PC-3 (cell line): ENCODE measurements at places on chromosomes 13 and 19.

- no peaks in the 10 kb centered on the region for H3K4me1 ChIP-seq
- H3K27ac ChIP-seq = no peak overlapping the region
- DNase-seq = no peak
- peaks cover 88% of the 10 kb centered on the region for H3K36me3 ChIP-seq
- H3K4me3 ChIP-seq = no peak overlapping the region
Observed at GRCh38 chr19:14408491-14409145, 10.5 kb downstream of the DDX39A start.

- DNase-seq = no peak
- H3K27me3 ChIP-seq = peaks cover 70% of the 10 kb centered on the region
- H3K4me3 ChIP-seq = no peak overlapping the region
- no peaks in the 10 kb centered on the region for H3K4me1 ChIP-seq
- no peaks in the 10 kb centered on the region for H3K36me3 ChIP-seq
Observed at GRCh38 chr13:106753251-106753650, 185.3 kb upstream of the ARGLU1 start.

GRCh38 chr19:1761528-1762242 is 8.4 kb downstream of the ONECUT3 start:
- no peaks in the 10 kb centered on the region for H3K36me3 ChIP-seq
- H3K27me3 ChIP-seq = 0 out of 2 replicates have a peak, but pooled peaks cover 9% of the 10 kb centered on the region
- 0 out of 2 replicates have a peak, but pooled peaks cover under 1% of the 10 kb centered on the region for H3K4me1 ChIP-seq
- no peak overlapping the region for H3K27ac ChIP-seq
- no peak for DNase-seq

- peak; percentile 62 for DNase-seq
- no peaks in the 10 kb centered on the region for H3K36me3 ChIP-seq
- no peak overlapping the region for H3K4me3 ChIP-seq
- H3K4me1 ChIP-seq = no peaks in the 10 kb centered on the region
Observed at GRCh38 chr19:28878862-28879566, 333.9 kb downstream of the UQCRFS1 start.

GRCh38 chr13:39461685-39462266 is 141.2 kb downstream of the LHFPL6 start:
- no peaks in the 10 kb centered on the region for H3K36me3 ChIP-seq
- no peak overlapping the region for H3K4me3 ChIP-seq
- no peak for DNase-seq
- no peaks in the 10 kb centered on the region for H3K4me1 ChIP-seq

DNA sequence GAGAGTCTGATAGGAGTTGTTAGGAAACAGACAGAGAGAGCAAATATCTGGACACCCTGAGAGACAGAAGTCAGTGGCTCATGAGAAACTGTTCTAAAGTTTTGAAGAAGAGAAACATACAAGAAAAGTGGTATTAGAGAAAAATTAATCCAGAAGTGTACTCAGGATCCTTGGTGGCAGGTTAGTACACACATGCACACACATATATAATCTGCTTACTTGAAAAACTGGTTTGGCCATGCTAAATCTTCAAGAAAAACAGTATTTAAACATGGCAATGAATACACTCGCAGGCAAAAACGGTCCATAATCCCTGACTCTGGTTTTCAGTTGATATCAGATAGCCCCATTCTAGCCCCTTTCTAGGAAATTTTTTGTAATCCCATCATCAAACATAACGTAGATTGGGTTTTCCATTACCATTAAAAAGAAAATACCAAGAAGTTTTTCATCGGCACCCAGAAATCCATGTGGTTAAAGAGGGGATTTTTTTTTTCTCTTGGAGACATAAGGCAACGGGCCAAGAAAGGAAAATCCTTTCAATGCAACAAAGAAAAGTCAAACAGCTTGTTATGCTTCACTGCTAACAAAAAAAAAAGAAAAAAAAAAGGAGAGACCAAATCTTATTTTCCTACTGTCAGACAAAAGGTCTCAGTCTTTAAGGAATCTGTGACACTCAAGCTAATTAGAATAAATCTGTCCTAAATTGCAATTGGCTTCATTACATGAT is 178.0 kb upstream of the MIR17HG start:
- no peaks in the 10 kb centered on the region for H3K4me1 ChIP-seq
- no peak overlapping the region for H3K4me3 ChIP-seq
- DNase-seq = no peak
- no peaks in the 10 kb centered on the region for H3K36me3 ChIP-seq
- no peak overlapping the region for H3K27ac ChIP-seq

GRCh38 chr13:40595693-40596092 is 70.7 kb downstream of the FOXO1 start:
- H3K27me3 ChIP-seq = no peaks in the 10 kb centered on the region
- H3K4me1 ChIP-seq = no peaks in the 10 kb centered on the region
- no peak overlapping the region for H3K27ac ChIP-seq
- peak; percentile 4 for DNase-seq
- no peak overlapping the region for H3K4me3 ChIP-seq

GRCh38 chr13:112104881-112105234 is 37.9 kb downstream of the SOX1 start:
- H3K4me1 ChIP-seq = no peaks in the 10 kb centered on the region
- no peak for DNase-seq
- no peaks in the 10 kb centered on the region for H3K36me3 ChIP-seq
- peaks cover 2% of the 10 kb centered on the region for H3K27me3 ChIP-seq

DNA sequence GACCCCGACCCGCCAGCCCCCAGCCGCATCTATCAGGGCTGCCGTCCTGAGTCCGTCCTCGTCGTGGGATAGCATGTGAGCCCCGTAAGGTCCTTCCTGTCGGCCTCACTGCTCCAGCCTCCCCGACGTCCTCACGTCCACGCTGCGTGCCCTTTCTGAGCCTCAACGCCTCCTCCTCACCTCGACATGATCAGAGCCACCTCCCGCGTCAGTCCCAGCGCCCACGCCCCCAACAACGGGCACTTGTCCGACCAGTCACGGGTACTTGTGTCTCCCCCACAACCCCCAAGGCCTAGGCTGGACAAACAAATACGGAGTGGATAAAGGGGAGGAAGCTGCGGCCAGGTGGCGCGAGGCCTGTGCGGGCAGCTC is 665 bp downstream of the ZNF497 start:
- H3K27me3 ChIP-seq = no peaks in the 10 kb centered on the region
- H3K4me3 ChIP-seq = peak overlapping the region; percentile 79
- H3K4me1 ChIP-seq = peaks cover 9% of the 10 kb centered on the region
- H3K36me3 ChIP-seq = no peaks in the 10 kb centered on the region
- peak overlapping the region; percentile 78 for H3K27ac ChIP-seq
